ENCODE measurements at places on chromosomes 5 and 9. TPM values are rescaled to one million over a fixed set of nuclear protein-coding genes. Genes with fewer than 3 reads are reported as not detected.

- H3K4me1 ChIP-seq = no peaks in the 10 kb centered on the region
- H3K27me3 ChIP-seq = no peaks in the 10 kb centered on the region
- no peaks in the 10 kb centered on the region for H3K36me3 ChIP-seq
- no peak overlapping the region for H3K27ac ChIP-seq
- H3K4me3 ChIP-seq = no peak overlapping the region
These were observed 7.5 kb downstream of the ZNF366 start for GRCh38 chr5:72499730-72500129.

DNA sequence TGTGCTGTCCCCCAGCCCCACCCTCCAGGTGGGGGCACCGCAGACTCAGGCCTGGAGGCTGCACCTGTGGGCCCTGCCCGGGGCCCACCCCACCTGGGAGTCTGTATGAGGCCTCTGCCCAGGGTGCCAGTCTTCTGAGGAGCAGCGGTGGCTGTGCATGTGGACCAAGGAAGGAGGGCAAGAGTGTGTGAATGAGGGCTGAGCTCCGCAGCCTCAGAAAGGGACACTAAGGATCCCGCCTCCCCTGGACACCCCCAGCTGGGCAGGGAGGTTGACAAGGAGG is 19.1 kb downstream of the FGD3 start:
- H3K27ac ChIP-seq = peak overlapping the region; percentile 90
- H3K4me1 ChIP-seq = peaks cover 73% of the 10 kb centered on the region
- no peaks in the 10 kb centered on the region for H3K27me3 ChIP-seq
- no peaks in the 10 kb centered on the region for H3K36me3 ChIP-seq
- no peak for DNase-seq
- H3K4me3 ChIP-seq = peak overlapping the region; percentile 73

DNA sequence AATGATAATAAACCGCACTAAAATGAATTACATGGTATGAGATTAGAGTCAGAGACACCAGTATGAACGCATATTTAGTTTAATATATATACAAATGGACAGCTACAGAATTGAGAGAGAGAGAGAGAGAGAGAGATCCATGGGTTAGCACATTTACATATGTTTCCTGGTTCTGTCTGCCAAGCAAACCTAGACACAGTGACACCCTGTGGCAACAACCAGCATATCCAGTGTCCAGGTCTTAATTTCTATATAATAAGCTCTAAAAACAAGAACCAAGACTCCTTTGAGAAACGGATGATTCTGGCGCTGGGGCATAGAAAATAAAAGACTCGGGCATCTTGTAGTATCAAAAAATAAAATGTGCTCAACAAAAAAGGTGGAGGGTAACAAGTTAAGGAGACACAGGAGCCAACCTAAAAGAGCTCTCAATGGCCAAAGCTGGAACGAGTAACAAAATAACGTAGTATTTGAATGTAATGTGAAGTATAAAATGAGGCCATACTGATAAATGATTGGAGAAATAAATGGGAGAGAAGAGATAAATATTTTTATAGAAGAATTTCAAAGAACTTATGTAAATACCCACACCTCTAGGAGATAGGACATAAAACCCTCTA is 84.5 kb downstream of the RFX3 start:
- no peaks in the 10 kb centered on the region for H3K4me1 ChIP-seq
- H3K4me3 ChIP-seq = no peak overlapping the region
- H3K27ac ChIP-seq = no peak overlapping the region
- H3K36me3 ChIP-seq = no peaks in the 10 kb centered on the region
- DNase-seq = peak; percentile 4

The GGTA1 gene
- polyA plus RNA-seq = not detected

DNA sequence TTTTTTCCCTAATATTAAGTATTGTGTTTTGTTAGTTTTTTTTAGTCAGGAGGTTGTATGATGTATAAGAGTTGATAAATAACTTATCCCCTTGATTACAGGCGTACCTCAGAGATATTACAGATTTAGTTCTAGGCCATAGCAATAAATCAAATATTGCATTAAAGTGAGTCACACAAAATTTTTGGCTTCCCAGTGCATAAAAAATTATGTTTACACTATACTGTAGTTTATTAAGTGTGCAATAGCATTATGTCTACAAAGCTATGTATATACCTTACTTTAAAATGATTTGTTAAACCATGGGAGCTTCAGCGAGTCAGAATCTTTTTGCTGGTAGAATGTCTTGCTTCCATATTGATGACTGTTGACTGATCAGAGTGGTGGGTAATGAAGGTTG is 1180.6 kb upstream of the CDH18 start:
- no peak overlapping the region for H3K4me3 ChIP-seq
- H3K27ac ChIP-seq = no peak overlapping the region
- no peaks in the 10 kb centered on the region for H3K4me1 ChIP-seq
- no peaks in the 10 kb centered on the region for H3K36me3 ChIP-seq
